Hematopoietic multipotent progenitor cell treated with erythropoietin and hydrocortisone succinate and interleukin-3 and kit ligand, for 4 days (in vitro differentiated cells): ENCODE measurements at places on chromosomes 6 and 20.

- no peak for DNase-seq
Measured at GRCh38 chr20:44287272-44288097, 23.5 kb downstream of the FITM2 start.

DNA sequence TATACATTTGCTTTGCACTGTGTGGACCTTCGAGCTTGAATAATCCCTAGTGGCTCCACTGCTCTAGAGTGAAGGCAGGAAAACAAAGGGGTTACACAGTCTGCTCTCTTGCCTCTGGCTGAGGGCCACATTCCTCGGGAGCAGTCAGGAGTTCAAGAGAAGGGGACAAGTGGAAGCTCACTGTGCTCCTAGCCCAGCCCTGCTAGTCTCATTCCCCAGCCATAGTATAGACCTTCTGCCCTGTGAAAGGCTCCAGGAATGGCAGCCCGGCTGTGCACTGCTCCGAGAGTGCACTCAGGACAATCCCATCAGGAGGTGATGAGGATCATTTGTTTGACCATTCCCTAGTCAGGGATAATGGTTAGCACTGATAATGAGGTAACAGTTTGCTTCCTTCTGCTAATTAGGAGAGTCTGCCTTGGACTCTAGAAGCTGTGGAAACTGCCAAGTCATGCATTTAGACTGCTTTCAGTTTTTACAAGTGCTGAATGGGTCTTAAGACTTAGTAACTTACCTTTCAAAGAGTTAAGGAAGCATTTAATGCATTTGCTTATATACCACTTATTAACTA, 8.5 kb downstream of the IYD start:
- peak; percentile 52 for DNase-seq

- DNase-seq = no peak
Measured at GRCh38 chr6:141437685-141438084, 695.0 kb upstream of the GJE1 start.

DNA sequence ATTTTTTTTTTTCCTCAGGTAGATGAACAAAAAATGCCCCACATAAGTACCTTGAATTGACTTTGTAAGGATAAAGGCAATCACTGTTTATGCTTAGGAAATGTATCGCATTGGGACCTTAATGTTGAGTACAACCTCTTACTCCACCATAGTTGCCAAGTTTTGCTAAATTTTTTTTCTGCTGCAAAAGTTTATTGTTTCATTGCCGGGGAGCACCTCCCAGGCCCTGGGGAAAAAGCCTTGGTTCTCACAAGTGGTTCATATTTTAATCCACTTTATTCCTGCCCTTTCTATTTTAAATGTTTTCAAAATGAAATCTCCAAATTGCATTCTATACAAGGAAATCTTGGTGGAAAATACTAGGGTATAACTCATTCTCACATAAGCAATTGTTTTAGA, 52.3 kb upstream of the UTRN start:
- no peak for DNase-seq

GRCh38 chr6:79788756-79789155, 157.6 kb downstream of the SH3BGRL2 start:
- DNase-seq = no peak

DNA sequence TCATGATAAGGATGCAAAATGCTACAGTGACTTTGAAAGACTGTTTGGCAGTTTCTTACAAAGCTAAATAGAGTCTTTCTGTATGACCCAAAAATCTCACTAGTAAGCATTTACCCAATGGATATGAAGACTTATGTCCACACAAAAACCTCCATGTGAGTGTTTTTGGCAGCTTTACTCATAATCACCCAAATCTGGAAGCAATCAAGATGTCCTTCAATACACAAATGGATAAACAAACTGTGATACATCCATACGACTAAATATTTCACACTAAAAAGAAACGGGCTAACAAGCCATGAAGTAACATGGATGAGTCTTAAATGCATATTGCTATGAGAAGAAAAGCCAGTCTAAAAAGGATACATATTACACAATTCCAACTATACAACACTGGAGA, 117.2 kb downstream of the PDE10A start:
- DNase-seq = no peak

- peak; percentile 33 for DNase-seq
Measured at GRCh38 chr6:87590990-87591389, 1.1 kb downstream of the ORC3 start.

GRCh38 chr6:53487080-53487479, 57.8 kb downstream of the GCLC start:
- DNase-seq = no peak

- peak; percentile 55 for DNase-seq
Measured at GRCh38 chr6:141482796-141483597, 649.7 kb upstream of the GJE1 start.

- DNase-seq = no peak
Measured at GRCh38 chr6:11230158-11231107, 2.0 kb downstream of the NEDD9 start.

DNA sequence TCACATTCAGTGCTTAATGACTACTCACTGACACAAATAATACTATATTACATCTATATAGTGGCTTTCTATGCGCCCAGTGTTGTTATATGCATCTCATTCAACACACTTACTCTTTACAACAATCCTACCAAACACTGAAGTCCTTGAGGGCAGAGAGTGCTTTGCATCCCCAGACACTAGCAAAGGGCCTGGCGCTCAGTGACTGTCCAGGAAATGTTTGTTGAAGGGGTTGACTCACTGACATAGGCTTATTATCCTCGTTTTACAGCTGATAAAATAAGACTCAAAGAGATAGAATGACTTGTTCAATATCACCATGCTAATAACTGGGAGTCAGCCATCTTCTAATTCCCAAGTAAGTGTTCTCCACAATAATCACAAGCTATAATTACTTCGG, 163.3 kb downstream of the ARHGAP18 start:
- DNase-seq = no peak

DNA sequence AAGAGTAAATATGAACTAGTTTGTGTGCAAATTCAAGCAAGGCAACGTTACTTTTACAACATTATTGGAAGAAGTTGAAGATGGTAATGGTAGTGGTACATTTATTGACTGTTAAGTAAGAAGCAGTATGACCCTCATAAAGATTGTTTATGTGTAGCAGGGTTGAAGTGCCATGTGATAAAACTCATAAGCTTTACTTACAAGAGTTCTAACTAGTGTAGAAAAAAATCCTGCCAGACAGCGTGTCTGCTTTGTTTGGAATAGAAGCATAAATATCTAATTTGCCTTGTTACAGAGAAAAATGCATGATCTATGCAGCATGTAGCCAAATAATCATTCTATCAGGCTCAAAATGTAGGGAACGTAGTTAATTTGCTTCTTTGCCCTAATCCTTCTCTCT, 450.8 kb upstream of the SOX4 start:
- DNase-seq = no peak

DNA sequence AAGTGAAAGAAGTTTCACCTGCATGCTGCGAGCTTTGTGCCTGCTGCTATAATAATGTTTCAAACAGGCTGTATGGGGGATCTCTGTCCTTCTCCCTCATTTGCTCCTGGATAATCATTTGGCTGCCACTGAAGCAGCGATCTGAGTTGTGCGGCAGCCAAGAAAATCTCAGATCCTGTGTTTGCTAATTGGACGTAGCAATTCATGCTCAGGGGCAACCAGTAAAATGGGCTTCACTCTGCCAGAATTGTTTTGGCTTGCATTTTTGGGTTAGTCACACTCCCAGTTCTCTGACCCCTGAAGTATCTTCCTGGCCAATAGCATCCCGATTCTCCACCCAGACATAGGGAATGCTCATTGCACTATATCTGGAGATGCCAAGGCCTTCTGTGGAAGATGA, 13.7 kb upstream of the STXBP5 start:
- no peak for DNase-seq

GRCh38 chr6:160945516-160946177, 45.9 kb upstream of the MAP3K4 start:
- DNase-seq = no peak

GRCh38 chr6:641225-641985, 15.5 kb downstream of the HUS1B start:
- DNase-seq = no peak

GRCh38 chr20:57735831-57736737, 26.3 kb upstream of the PMEPA1 start:
- no peak for DNase-seq

DNA sequence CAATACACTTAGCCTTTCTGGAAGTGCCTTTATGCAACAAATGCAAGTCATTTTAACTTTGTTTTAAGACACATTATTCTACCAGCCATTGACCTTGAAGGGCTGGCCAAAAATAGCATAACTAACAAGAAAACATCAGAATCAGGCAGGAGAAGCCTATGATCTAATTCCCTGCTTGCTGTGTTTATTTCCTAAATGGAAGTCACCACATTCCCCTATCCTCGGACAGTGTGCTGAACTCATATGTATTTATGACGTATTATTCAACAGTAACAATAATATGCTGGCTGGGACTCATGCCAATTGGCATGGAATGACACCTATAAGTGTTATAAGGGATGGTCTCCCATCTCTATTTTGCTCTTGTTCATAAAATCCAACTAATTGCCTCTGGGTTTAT, 140.7 kb downstream of the MAP3K7 start:
- DNase-seq = no peak

DNA sequence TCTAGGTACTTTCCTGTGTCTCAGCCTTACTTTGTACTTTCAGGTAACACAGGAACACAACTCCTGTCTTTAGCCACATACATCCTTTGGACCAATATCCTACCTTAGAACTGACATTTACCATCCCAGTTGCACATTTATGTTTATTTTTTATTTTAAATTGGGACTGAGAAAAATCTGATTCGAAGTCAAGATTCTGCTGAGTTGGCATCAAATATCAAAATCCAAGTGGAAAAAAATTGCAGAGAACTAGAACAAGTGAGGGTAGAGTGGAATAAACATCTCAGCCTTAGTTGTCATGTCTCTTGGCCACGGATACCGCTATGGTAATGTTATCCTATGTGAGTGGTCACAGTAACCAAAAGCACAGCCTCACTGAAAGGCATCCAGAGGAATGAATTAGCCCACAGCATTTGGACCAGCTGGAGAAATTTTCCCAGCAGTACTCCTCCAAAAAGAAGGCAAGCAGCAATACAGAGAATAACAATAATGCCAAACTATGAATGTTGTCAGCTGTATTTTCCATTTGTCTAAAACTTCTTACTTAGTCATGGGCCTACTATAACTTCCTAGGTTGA, 17.6 kb upstream of the EYA4 start:
- no peak for DNase-seq

- DNase-seq = no peak
Measured at GRCh38 chr6:163926642-163927041, 512.1 kb downstream of the QKI start.

- no peak for DNase-seq
Measured at GRCh38 chr6:21137700-21138335, 455.7 kb upstream of the SOX4 start.

DNA sequence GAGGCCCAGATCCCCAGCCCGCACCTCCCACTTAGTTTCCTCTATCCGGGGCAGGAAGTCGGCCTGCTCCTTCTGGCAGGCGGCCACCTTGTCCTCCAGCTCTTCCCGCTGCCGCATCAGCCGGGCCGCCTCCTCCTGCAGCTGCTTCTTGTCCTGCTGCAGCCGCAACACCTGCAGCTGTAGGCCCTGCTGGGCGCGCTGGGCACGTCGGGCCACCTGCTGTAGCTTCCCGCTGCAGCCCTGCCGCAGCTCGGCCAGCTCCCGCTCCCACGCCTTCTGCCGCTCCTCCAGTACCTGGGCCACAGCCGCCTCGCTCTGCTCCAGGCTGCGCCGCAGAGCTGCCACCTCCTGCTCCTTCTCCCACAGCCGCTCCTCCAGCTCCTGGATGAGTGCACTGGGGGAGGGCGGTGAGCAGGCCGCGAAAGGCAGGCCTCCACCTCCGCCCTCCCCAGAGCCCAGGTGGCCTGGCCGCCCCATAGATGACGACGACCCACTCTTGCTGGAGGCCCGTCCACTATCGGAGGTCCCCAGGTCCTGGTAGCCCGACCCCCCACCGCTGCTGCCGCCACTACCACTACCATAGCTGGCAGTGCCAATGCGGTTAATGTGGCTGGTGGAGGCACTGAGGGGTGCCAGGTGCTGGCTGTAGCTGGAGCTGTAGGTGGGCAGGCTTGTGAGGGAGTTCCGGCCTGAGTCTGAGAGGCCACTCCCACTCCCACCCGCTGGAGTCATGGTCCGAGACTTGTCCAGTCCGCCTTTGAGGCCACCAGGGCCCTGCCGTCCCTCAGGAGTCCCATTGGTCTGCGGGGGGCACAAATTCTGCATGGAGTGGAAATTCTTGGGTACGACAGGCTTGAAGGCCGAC, 6.0 kb upstream of the FASTKD5 start:
- peak; percentile 42 for DNase-seq

GRCh38 chr20:23160536-23161243, 74.6 kb upstream of the CD93 start:
- no peak for DNase-seq

DNA sequence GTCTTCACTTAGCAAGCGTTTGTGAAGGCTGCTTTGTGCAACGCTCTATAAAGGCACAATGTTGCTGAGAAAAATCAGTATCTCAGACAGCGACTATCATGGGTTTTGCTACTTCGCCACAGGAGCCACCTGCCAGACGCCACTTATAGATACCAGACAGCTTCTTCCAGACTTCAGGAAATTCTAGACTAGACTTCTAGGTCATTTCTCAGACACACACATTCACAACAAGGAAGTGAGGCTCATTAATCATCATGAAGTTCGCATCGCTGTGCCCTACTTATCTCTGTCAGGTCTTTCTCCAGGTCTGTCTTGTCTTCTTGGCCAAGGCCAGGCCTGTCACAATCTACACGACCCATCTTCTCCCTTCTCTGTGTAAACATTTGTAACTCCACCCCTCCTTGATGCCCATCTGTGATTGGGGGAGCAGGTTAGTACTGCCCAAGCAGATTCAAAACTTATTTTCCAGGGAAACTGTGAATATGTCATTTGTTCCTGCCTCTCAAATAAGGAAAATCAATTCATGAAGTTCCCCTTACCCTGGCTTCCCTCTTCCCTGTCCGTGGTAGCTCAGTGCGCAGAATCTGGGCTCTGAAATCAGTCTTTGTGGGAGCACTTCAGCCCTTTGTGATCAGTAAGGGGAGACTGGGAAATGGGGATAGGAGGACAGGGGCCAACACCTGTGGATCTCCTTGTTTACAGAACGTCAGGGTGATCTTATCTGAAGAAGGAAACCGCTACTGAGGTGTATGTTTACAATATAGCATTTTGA, 115.5 kb downstream of the TNFAIP3 start:
- no peak for DNase-seq

DNA sequence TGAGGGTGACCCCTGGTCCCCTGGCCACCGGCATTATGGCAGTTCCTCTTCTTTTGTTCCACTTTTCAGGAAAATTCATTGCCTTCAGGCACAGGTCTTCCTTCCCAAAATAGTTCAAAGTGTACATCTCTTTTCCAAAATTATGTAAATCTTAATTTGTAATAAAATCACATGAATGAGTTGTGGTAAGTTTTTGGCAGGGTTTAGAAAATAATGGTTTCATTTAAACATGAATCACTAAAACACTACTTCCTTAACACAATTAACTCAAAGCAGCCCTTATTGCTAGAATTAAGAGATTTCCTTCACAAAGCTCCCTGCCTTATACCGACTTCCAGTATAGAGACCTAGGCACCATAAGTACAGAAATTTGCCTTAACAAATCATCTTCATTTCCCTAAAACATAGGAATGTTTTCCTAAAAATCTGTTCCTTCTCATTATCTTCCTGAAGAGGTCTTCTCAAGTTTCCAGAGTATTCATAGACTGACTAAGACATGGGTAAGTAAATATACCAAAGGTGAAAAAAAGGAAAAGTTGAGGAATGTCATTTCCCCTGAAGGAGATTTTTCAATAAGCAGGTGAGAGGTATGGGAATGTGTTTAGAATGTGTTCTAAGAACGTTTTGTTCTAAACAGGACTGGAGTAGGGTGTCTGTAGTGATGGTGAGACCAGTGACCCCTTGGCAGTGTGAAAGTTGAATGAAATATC, 148.2 kb upstream of the CITED2 start:
- no peak for DNase-seq
